ENCODE measurements at places on chromosomes 6 and 20.
A peak's percentile ranks its signal among the peaks of the same experiment; 100 is the strongest.

DNA sequence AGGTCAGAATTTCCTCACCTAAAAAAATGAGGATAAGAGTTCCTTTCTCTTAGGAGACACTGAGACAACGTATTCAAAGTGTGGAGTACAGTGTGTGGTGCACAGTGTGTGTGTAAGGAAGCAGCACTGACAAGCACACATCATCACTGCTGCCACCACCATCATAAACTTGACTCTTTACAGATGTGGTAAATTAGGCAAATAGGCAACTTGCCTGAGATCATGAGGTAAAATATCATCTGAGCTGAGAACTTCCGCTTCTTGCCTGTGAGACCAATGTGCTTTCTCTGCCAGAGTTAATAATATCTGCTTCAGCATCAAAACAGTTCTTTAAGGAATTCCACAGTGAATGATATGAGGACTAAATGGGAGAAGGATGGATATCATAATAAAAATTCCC lies 52.7 kb downstream of the LYRM4 start:
- no peak for DNase-seq

GRCh38 chr20:10179574-10180298 lies 38.9 kb upstream of the SNAP25 start:
- DNase-seq = no peak

GRCh38 chr6:122404444-122404843 lies 5.0 kb downstream of the HSF2 start:
- DNase-seq = no peak

GRCh38 chr6:158283304-158283980 lies 28.8 kb upstream of the TULP4 start:
- DNase-seq = no peak

DNA sequence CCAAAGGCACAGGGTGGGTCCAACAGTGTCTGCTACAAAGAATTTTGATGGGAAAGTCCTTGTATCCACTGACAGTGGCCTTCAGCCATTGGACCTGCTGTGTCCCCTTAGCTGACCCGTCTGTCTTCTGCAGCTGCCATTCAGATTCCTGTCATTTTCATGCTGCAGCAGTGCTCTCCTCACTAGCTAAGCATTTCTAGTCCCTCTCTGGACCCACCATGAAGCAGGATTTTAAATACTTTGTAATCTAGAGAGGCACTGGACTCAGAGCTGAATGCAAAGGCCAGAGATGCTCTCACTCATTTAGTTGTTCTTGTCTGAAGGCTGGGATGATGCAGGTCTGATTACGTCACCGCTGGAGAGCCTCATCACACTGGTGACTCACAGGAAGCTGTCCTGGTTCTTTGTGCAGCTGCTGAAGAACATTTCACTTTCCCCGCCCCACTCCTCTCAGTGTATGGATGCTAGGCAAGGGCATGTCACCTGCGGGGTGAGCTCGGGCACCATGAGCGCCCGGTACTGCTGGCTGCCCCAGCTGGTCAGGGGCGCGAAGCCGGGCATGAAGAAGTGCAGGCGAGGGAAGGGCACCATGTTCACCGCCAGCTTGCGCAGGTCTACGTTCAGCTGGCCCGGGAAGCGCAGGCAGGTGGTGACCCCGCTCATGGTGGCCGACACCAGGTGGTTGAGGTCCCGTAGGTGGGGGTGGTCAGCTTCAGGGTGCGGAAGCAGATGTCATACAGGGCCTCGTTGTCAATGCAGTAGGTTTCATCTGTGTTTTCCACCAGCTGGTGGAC lies 19.4 kb upstream of the TUBB2A start:
- peak; percentile 40 for DNase-seq

- no peak for DNase-seq
Measured at GRCh38 chr6:11536795-11537194, 754 bp upstream of the TMEM170B start.

DNA sequence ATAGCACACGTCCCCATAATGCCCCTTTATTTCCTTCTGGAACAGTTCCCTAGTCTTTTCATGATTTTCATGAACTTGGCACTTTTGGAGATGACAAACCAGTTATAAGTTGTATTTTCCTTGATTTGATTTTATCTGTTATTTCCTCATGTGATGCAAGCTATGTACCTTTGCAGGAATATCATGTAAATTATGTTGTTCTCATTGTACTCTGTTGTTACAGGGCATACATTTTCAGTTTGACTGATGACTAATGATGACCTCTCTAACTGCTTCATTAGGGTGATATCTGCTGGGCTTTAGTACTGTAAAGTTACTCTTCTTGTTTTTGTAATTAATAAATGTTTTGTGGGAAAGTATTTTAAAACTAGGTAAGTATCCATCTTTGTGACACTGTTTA lies 147.3 kb downstream of the ZFAND3 start:
- no peak for DNase-seq

DNA sequence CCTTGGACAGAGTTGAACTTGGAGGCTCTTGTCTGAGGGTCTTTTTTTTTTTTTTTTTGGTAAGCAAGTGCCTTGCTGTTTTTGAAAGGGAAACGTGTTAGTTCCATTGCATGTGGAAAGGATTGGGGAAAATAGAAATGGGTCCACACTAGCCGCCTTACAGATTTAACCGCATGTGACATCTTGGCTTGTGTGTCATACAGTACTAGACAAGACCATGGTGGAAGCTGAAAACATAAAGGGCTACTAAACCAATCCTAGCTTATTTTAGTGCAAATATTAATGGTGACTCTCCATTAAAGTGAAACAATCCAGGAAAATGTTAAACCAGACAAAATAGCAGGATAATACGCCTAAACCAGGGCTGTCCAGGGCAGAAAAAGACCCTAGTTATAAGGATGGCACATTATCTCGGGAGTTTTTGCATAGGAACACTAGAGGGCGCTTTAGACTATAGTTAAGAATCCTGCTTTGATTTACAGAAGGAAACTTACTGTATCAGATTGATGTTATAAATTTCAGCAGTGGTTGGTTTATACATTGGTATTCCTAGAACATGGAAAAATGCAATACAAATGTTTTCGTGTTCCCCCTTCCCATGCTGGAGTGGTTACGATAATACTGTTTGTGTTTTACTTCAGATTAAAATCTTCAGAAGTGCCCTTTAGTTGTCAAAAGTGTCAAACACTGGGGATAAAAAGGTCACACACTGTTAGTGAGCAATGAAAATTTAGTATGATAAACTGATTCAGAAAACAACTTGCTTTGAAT lies 59.8 kb upstream of the DEK start:
- no peak for DNase-seq

GRCh38 chr20:54510541-54511129 lies 35.2 kb downstream of the DOK5 start:
- DNase-seq = no peak

GRCh38 chr6:20605061-20605460 lies 70.8 kb downstream of the CDKAL1 start:
- no peak for DNase-seq

- no peak for DNase-seq
Measured at GRCh38 chr6:81304466-81304865, 448.0 kb downstream of the TENT5A start.

- DNase-seq = no peak
Measured at GRCh38 chr6:113377362-113377942, 479.7 kb upstream of the MARCKS start.

DNA sequence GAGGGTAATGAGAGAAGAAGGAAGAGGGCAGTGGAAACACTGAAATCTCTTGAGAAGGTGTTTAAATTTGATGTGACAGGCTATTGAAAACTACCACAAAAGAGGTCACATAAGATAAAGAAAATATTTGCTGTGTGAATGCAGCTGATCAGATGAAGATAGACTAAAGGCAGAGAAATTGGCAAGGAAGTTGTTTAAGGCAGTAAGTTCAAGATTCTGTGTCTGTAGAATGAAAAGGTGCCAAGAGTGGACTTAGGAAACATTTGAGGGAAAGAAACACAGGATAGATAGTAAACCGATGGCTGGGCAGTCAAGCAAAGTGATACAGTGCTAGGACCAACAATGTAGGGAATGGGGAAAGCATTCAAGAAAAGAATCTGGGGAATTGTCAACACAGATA lies 332.3 kb upstream of the MARCKS start:
- no peak for DNase-seq

DNA sequence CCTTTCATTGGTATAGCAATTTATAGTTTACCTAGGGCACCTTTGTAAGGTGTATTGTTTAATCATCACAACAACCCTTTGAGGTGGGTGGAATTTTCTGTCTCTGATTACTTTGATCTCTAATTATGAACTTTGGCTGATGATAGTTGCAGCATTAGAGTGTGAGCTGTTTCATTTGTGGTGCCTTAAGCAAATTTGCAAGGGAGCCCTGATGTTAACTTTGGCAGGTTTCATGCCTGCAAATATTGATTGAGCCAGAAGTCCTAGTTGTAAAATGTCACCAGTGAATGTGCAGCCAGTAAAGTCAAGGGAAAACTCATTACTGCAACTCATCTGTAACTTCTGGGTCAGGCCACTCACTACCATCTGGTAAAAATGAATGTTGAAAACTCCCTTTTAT lies 29.8 kb downstream of the CTNNBL1 start:
- DNase-seq = no peak

- no peak for DNase-seq
Measured at GRCh38 chr20:59125836-59126235, 37.8 kb upstream of the ZNF831 start.

GRCh38 chr6:47061309-47062300 lies 19.5 kb upstream of the ADGRF1 start:
- DNase-seq = no peak

DNA sequence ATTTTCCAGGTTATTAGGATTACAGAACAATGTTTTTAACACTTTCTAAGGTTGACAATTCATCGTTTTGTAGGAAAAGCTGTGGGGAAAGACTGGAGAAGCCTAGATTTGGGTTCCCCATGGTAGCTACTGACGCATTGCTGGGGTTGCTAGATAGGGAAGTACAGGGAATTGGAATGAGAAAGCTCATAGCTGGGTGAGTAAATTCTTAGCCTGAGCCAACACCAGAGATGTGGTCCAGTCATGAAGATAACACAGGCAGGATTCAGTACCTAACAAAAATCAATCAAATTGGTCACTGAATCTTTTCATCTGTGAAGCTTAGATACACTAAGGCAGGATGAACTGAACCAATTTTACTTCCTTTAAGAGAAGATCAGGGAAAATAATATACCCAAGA lies 35.7 kb downstream of the RIN2 start:
- no peak for DNase-seq

Measured in stimulated activated CD8-positive, alpha-beta memory T cell treated with anti-CD3 and anti-CD28 coated beads, Interleukin-7, amount 100 ng/mL, for 4 hours (primary cell).